ENCODE measurements at places on chromosomes 4 and X.
A peak's percentile ranks its signal among the peaks of the same experiment; 100 is the strongest.

DNA sequence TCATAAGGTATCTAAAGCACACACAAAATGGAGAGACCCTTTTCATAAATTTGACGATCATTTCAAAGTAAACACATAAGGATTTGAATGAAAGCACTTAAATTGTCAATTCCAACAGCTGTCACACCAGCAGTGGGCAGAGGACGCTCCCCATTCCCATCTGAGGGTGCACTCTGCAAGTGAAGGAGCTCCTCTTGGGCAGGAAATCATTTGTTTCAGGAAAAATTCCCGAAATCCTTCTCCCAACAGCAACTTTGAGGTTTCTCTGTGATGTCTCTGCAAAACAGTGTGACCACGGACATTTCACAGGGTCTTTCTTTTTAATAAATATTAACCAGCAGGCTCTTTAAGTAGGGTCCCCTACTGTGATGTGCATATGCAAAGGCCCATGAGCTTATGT is 111.0 kb downstream of the EPHA5 start:
- DNase-seq = no peak

DNA sequence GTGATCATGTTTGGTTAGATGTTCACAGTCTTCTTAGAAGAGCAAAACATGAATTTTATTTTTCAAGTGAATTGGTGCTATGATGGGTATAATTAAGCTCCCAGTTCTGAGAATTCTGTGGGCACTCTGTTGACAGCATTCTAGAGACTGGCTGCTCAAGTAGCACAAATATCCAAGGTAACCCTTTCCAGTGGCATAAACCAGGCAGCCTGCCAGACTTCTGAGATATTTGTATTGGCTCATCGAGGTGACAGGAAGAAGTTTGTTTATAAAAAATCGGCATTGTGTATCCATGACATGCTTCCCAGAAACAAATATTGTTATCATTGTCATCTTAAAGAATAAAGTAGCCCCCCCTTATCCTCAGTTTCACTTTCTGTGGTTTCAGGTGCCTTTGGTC is 28.3 kb downstream of the LANCL3 start:
- no peak for DNase-seq

DNA sequence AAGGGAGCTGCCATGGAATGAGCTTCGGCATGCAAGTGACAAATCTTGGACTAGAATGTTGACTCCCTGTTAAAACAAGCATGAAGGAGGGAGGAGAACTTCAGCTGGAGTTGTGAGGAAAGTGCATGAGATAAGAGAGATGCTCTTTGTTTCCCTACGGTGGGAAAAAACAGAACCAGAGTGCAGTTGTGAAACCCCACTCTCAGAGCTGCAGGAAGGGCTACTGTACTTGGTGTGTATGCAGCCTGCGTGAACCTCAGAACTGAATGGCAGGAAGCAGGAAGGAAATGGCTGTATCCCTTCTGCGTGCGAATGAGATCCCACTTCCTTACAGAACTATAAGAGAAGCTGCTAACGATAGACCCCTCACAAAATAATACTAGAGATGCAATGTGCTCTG is 57.2 kb downstream of the EGF start:
- no peak for DNase-seq

- no peak for DNase-seq
These were observed 6.6 kb downstream of the CLNK start for GRCh38 chr4:10677796-10678497.

GRCh38 chrX:119427024-119427794 is 28.1 kb downstream of the SLC25A43 start:
- no peak for DNase-seq

- no peak for DNase-seq
These were observed 38.4 kb downstream of the FAM193A start for GRCh38 chr4:2574863-2575262.

DNA sequence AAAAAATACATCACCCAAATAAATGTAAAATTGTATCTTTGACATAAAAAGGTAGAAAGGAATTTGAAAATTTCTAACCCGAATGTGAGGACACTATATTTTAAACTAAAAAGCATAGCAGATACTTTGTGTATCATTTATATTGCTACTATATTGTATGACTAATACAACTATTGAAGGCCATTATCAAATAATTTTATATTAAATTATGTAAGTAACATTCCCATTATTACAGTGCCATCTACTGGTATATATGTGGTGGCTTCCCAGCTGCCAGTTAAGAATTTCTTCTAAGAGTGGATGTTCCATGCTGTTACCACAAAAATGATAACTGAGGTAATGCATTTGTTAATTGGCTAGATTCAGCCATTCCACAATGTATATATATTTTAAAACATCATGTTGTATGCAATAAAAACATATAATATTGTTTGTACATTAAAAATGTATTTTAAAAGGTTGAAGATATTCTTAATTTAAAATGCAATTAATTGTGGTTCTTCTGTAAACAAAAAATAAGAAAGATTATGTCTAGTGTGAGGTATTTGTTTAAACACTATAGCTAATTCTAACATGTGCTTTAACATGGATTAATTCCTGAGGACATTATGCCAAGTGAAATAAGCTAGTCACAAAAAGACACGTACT is 65.3 kb downstream of the EGF start:
- DNase-seq = no peak

GRCh38 chr4:115334736-115335411 is 221.5 kb upstream of the NDST4 start:
- no peak for DNase-seq

DNA sequence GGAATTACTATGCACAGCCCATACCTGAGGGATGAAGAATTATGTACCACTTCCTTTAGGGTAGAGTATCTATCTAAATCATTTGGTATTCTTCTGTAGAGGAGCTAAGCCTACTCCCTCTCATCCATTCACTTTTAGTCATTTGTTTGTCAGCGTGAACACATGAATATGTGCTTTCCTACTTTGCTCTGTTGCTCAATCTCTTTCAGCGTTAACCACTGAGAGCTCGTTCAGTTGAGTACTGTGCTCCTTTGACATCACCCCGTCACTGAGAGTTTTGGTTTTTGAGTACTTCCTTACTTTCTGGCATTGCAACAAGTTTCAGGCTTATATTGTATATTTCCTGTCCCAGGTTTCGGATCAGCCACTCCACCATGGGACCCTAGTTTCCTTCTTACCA is 700.6 kb downstream of the NLGN4X start:
- DNase-seq = no peak

DNA sequence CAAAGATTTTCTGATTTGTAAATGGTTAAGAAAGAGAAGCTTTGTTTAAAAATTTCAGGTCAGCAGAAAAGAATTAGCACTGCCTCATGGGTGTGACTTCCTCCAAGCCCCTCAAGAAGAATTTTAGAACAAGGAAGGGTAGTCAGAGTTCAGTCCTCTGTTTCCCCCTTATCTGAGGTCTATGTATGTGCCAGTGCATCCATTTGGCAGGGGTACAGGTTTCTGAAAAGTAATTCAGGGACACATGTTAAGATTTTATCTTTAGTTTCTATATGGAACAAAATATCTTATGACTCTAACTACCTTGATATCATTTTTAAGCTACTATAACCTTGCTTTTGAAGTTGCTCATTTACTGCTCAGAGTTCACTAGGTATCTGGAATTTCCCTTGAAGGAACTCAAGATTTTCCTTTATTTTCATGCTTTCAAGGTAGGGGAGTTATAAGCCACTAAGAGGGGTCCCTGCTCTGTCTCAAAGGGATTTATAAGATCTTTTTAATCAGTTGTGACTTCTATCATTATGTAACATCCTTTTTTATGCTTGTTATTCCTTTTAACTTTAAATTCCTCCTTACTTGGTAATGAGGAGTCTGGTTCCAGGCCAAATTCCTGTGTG is 24.4 kb upstream of the PLK4 start:
- DNase-seq = no peak

DNA sequence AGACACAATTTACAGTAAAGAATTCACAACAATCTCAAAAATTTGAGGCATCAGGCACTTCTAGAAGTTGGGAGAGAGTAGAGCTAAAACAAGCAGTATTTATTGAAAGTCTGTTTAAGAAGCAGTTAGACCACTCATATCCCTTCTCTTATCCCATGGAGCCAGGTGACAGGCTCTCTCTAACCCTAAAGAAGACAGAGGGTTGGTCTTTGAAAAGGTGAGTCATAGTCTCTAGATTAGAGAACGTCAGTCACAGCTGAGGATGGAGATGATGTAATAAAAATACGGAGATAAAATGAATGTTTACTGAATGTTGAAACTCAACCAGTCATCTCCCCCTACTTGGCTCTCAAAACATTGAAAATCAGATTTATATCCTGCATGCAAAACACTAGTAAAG is 223.8 kb downstream of the CHIC2 start:
- DNase-seq = no peak

GRCh38 chr4:173038192-173038896 is 130.3 kb upstream of the GALNT7 start:
- DNase-seq = no peak

DNA sequence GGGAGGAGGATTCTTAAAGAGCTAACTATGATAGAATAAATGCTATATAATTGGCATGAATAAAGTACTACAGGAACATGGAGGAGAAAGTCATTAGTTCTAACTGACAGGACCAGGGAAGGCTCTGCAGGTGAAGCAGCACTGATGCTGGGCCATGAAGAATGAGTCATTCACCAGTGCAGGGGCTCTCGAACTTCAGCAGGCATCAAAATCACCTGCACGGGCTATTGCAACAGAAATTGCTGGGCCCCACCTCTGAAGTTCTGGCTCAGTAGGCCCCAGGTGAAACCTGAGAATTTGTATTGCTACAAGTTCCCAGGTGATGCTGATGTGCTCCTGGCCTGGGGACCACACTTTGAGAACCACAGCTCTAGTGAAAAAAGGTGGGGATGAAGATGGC is 33.7 kb downstream of the TMEM150C start:
- DNase-seq = no peak

DNA sequence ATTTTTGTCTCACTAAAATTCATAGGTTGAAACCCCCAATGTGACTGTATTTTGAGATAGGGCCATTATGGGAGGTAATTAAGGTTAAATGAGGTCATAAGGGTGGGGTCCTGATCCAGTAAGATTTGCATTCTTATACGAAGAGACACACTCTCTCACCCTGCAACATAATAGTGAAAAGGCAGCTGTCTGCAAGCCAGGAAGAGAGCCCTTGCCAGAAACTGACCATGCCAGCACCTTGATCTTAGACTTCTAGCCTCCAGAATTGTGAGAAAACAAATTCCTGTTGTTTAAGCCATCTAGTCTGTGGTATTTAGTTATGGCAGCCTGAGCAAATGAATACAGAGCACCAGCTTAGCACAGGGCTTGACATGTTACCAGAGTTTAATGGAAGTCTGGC is 17.5 kb upstream of the IGSF1 start:
- no peak for DNase-seq

DNA sequence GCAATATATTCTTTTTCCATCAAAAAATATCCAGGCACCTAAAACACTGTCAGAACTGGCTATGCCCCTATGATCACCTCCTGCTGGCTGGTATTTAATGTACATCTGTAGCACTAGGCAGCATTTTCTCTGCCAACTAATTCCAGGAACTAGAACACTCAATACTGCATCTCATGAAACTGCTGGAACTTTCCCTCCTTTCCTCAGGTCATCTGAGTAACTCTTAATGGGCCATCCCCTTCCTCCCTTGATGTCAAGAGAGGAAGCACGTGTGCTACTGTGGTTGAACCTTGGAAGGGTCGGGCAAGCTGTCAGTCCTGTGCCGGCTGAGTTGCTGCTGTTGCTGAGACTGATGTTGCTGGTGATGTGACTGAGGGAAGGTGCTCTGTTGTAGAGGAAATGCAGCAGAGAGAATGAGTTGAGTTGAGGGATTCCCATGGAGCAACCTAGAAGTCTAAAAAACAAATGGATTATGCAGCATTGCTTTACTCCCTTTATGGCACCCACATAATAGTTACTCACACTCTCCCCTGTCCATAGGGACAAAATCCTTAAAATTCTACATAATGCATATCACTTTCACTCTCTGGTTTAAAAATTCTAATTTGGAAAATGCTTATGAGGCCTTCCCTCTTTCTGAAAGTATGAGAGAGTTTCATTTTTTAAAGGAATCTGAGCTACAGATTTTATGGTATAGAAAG is 39.5 kb downstream of the TMEM165 start:
- DNase-seq = no peak

- DNase-seq = no peak
These were observed 183.2 kb upstream of the PUDP start for GRCh38 chrX:7330971-7331746.

- DNase-seq = no peak
These were observed 37.8 kb downstream of the FAT4 start for GRCh38 chr4:125352521-125352920.

DNA sequence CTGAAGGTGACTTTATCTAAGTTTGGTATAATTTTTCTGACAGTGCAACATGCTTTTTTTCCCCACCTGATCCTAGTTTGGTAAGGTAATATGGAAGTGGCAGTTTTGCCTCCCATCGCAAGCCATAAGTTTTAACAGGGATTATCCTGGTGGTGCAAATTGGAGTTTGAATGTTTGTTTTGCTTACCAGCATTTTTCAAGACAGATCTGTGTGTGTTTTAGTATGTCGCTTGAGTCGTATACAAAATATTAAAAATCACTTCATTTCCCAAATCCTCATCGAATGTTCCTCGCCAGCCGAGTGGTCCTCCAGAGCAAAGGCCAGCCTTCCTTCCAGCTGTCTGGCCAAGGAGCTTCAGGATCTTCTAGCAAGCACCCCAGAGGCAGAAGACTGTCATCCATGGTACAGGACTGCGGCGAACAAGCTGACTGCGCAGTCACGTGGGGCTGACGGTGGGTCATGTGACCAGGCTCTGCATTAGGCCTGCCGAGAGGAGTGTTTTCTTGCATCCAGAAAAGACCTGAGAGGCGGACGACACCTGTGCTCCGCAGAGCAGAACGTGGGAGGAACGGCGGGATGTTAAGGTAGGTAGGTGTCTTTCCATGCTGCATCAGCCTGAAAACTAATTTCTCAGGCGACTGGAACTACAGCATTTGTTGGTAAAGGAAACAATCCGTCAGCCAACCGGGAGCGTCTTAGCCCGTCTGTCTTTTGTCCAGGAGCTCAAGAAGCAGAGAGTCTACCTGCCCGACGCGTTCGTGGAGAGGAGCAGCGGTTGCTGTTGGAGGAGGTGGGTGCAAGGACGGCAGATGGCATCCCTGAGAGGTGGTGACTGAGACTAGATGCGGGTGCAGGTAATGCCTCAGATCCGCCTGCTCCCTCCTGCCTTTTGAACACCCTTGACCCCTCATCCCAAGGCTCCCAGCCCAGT is at the start of gene GPRASP3:
Gene GPRASP3 (plus strand): TSS at position 507 of the 932 bp plus-strand sequence. CDS start 28,253 bp downstream, outside the sequence.
- DNase-seq = peak; percentile 31

- DNase-seq = no peak
These were observed 5.5 kb downstream of the SAT1 start for GRCh38 chrX:23788521-23788920.

- DNase-seq = no peak
These were observed 31.8 kb downstream of the AMMECR1 start for GRCh38 chrX:110286106-110286505.

DNA sequence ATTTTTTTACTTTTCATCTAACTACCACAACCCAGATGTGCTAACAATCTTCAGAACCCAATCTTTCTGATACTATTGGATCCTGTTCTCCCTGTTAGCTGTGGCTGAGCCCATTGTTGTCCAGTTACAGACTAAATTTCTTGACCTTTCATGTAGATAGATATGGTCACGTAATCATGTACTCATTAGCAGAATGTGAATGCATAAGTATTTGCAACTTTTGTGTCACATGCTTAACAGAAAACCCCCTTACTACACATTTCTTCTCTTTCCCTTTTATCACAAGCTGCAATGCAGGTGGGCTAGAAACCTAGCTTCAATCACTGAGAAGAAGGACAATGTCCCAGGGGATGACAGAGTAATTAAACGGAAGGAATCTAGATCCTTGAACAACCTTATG is 13.1 kb upstream of the FAM13A start:
- DNase-seq = no peak

GRCh38 chr4:17476853-17477252 is 35.0 kb downstream of the QDPR start:
- DNase-seq = no peak

GRCh38 chrX:119541188-119541587 is 24.0 kb downstream of the STEEP1 start:
- DNase-seq = no peak
